ENCODE measurements at places on chromosomes 5 and 9.

GRCh38 chr5:57174890-57175510, 1.1 kb downstream of the GPBP1 start:
- DNase-seq, result no peak

- no peak for DNase-seq
These were observed 864.9 kb upstream of the WWC1 start for GRCh38 chr5:167426501-167426900.

GRCh38 chr9:133978226-133978898, 13.8 kb downstream of the VAV2 start:
- no peak for DNase-seq

- DNase-seq, result peak; percentile 15
These were observed 42.1 kb upstream of the MAST4 start for GRCh38 chr5:66553916-66554575.

GRCh38 chr9:135701959-135702721, at the start of gene KCNT1:
Gene KCNT1 (plus strand): TSS chr9:135702185. CDS start chr9:135702259, 74 bp downstream.
- DNase-seq, result peak; percentile 59

GRCh38 chr5:124452412-124452811, 294.0 kb downstream of the ZNF608 start:
- no peak for DNase-seq

- DNase-seq, result peak; percentile 85
These were observed 17.0 kb upstream of the CRB2 start for GRCh38 chr9:123338710-123339665.

DNA sequence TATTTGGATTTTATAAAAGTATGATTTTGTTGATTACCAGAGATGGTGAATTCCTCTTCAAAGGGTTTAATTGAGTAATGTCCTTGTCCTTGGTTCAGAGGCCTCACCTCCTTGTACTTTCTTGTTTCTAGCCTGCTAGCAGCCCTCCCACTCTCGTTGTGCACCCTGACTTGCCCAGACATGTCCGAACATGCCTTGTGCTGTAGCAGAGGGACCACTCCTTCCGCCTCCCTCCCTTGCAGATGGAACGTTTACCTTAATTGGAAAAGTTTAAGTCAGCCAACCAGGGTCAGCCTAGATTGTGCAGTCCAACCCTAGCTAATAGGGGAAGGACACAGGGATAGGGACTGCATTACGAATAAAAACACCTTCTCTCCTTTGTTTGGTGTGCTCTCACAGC, 406.9 kb upstream of the NMUR2 start:
- no peak for DNase-seq

DNA sequence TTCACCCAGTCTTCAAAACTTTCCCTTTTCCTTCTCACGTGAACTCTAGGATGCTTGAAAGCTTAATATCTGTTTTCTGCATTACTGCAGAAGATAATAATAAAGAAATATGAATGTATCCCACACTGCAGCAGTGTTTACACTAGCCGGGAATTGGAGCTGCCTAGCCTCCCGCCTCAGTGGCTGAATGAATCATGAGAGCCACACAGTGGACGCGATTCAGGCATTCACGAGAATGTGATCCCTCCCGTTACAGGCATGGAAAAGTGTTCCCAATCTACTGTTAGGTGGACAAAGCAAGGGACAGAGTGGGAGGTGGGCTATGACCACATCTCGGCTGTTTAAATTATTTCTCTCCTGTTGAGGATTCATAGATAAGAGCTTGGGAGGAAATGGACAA, 69.4 kb upstream of the CTSL start:
- DNase-seq, result no peak

DNA sequence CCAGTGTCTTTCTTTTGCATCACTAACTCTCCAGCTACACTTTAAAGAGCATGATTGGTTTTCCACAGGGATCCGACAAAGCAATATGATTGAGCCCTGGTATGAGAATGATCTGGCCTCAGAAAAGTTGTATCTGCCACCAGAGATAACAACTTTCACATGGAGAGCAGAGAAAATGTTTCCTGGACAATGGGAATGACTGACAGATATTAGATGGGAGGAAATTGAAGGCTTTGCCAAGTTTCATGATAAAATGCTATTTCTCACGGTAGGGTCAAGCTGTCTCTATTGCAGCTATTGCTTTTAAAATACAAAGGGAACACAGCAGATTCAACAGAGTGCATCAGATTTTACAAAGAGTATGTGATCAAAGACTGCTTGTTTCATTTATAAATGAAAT, 56.4 kb upstream of the GLIS3 start:
- DNase-seq, result no peak

DNA sequence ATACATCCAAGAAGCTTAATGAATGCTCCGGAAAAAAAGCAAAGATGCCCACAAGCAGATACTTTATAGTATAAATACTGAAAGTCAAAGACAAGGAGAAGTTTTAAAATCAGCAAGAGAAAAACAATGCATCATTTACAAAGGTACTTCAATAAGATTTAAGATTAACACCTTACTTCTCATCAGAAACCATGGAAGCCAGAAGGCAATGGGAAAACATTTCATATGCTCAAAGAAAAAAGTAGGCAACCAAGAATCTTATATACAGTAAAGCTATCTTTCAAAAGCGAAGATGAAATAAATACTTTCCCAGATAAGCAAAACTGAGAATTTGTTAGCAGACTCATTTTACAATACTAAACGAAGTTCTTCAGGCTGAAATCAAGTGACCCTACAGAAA, 51.1 kb downstream of the ABHD17B start:
- DNase-seq, result no peak

DNA sequence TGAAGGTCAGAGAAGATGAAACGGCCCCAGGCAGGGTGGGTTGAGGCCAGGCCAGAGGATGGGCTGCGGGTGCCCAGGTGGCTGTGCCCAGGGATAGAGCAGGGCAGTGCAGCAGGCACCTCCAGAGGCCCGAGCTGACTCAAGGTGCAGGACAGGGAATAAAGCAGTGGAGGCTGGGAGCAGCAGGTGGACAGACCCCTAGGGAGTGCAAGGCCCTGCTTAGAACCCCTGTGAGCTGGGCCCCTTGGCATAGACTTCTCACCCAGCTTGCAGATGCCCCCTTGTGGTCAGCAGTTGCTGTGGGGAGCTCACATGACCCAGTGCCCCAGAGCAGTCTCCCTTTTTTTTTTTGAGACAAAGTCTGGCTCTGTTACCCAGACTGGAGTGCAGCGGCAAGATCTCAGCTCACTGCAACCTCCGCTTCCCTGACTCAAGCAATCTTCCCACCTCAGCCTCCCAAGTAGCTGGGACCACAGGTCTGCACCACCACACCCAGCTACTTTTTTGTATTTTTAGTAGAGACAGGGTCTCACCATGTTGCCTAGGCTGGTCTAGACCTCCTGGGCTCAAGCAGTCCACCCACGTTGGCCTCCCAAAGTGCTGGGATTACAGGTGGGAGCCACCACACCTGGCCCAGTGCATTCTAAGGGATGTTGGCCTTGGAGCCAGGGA, 118.8 kb downstream of the WNK2 start:
- DNase-seq, result peak; percentile 57

DNA sequence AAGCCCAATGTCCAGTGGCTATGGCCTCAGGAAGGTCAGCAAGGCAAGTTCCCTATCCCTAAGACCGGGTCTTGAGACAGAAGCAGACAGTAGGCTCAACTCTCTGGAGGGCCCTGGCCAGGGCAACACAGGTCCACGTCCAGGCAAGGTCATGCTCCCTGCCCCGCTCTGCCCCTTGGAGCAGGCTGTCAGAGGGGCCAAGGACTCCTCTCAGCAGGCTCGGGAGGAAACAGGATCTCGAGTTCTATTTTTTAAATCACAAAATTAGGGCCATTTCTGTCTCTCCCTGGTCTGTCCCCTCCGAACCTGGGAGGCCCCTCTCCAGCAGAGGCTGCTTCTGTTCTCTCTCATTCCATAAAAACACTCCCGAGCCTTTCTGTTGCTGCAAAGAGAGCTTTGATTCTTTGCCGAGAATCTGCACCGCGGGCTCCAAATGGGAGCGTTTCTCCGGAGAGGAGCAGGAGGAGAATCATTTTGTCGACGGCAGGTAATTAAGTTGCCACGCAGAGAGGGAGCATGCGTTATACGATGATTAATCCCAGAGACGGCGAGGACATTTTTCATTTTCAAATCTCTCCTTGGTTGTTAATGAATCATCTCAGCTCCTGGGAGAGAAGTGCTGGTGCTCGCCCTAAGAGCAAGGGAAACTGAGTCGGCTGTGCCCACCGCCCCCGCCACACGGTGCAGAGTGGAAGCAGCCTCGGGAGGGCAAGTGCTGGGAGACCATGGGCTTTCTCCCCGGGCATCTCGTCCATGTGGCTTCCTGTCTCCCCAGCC, 24.5 kb upstream of the FCN1 start:
- DNase-seq, result no peak

GRCh38 chr5:62509806-62510205, 68.8 kb upstream of the LRRC70 start:
- no peak for DNase-seq

DNA sequence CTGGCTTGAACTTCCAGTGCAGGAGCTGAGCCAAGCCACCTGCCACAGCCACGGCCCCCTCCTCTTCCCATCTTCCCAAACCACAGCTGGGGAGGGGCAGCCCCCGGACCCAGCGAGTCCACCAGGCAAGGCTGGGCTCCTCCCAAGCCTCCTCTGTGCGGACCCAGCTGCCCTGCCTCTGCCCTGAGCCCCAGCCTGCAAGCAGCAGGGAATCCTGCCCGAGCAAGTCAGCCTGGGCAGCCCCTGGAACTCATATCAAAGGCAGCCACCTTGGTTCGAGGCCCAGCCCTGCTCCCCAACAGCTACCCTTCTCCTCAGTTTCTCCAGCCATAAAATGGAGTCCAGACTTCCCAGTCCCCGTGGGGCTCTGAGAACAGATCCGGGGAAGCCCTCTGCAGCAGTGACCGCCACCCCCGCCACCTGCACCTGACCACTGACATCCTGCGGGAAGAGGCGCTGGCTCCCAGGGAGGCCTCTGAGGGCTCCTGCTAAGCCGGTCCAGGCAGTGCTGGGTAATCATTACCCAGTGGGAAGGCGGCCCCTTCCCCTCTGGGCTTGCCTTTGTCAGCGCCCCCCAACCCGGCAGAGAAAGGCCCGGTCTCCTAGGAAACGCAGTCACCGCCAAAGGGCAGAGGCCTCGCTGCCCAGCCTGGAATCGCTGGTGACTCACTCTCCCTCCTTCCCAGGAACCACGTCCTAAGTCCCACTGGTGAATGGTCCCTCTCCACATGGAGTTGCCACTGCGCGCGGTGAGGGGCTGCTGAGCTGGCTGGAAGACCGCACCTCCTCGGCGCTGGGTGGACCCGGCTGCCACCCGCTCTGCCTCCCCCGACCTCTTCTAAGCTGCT, 1.5 kb downstream of the VAV2 start:
- DNase-seq, result no peak

DNA sequence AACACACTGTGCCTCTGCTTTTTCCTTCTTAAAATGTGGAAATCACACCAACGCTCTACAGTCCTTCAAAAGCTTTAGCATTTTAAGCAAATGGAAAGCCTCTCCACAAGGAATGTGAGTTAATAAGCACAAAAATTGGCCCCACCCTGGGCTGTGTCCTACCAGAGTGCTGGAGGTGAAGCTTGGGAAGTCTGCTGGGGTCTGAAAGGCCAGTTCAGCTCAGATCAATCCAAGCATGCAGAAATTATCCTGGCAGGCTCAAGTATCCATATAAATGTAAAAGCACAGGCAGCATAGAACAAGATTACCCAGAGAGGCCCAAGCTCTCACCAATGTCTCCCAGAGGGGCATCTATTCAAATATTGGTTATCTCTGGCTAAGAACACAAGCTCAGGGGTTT, 98.5 kb downstream of the ESM1 start:
- DNase-seq, result no peak

DNA sequence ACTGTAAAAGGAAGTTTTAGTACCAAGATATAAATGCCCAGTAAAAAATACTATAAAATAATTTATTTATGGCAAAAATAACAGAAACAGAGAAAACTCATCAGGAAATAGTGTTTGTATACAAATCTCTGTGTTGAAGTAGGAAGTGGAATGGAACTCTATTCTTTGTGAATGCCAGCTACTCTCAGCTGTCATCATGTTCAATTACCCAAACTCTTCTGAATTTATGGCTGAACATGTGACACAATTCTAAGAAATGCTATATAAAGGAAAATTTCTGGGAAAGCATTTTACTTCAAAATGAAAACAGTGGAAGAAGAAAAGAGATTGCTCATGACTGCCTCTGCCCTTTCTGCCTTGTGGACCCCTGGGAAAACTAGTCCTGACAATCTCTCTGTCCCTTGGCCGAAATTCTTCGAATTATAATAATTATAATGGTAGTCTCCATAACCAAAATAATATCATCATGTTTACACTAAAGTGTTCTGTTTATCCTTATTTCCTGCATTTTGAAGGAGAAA, 522.3 kb upstream of the ST8SIA4 start:
- DNase-seq, result no peak

GRCh38 chr9:117407436-117408022, 7.3 kb downstream of the ASTN2 start:
- DNase-seq, result no peak

GRCh38 chr5:127938746-127939145, 144.8 kb upstream of the SLC12A2 start:
- no peak for DNase-seq

GRCh38 chr5:62256161-62257019, 49.6 kb upstream of the KIF2A start:
- DNase-seq, result no peak

GRCh38 chr9:96441798-96442445, 8.0 kb upstream of the HABP4 start:
- DNase-seq, result no peak

DNA sequence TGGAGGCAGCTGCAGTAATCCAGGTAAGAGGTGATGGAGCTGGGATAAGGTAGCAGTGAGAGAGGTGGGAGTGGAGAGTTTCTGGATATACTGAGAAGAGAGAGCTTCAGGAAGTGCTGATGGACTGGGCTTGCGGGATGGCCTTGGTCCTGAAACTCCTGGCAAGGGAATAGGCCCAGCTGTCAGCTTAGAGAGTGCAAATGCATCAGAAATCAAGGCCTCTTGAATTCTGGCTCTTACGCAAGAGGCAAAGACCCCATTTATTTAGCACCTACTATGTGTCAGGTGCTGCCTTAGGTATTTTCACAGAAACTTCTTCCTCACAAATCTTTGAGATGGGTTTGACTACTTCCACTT, 227.2 kb upstream of the MAP3K1 start:
- DNase-seq, result no peak
